ENCODE measurements at places on chromosomes 2 and 18. TPM values are rescaled to one million over a fixed set of nuclear protein-coding genes. Genes with fewer than 3 reads are reported as not detected.
A peak's percentile ranks its signal among the peaks of the same experiment; 100 is the strongest.

Gene ITGA4
- 0.68 TPM for total RNA-seq

GRCh38 chr2:45777996-45778719 is 126.7 kb downstream of the PRKCE start:
- no peak for DNase-seq

GRCh38 chr2:62195421-62196277 is at the start of gene B3GNT2:
TSS of gene B3GNT2 (plus strand) at chr2:62196115. CDS start at chr2:62222221, 26,106 bp downstream.
- peak; percentile 92 for DNase-seq

DNA sequence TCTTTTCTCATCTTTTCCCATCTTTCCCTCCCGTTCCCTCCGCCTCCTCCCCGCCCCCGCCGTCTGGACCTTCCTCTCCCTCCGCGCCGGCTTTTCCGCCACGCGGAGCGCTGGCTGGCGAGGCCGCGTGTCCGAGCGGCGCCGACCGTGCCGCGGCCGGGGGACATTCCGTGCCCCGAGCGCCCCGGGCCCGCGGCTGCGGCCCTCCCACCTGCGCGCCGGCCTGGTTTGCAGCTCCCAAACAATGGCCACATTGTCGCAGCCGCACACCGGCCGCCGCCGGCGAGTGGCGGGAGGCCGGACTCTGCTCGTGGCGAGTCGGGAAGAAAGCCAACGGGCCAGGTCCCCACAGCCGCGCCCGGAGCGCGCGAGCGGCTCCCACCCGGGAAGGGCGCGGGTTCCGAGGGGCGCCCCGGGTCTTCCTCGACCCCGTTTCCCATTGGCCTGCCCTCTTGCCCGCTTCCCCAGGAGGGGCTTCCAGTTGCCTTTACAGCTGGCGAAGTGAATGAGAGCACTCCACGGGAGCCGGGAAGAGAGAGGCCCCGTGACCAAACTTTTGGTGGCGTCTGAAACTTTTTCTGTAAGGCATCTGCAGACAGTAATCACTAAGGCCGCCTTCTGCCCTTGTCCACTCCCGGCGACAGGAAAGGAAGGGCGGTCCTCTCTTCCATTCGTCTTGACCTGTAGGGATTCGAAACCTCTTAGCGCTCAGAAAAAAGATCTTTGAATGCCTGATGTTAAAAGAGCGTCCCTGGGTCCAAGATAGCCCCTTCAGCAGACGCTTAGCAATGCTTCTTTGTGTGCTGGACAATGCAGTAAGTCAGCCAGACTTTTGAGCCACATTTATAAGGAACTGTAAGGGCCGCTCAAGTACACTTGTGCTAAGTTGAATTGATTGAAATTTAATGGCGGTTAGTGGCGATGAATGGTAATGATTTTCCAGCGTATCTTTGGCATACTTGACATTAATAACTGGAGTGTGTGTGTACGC is 6.2 kb downstream of the GLI2 start:
- no peak for DNase-seq

GRCh38 chr18:51537487-51537886 is 340.0 kb upstream of the MEX3C start:
- DNase-seq, result no peak

DNA sequence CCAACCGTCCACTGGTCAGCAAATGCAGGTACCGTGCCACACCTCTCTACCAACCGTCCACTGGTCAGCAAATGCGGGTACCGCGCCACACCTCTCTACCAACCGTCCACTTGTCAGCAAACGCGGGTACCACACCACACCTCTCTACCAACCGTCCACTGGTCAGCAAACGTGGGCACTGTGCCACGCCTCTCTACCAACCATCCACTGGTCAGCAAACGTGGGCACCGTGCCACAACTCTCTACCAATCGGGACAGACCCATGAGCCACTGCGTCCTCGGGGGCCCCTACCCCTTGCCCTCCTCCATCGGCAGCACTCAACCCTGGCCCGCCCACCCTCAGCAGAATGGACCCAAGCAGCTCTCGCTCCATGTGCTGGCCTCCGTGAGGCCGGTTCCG is 226.4 kb upstream of the SALL3 start:
- DNase-seq, result peak; percentile 65

DNA sequence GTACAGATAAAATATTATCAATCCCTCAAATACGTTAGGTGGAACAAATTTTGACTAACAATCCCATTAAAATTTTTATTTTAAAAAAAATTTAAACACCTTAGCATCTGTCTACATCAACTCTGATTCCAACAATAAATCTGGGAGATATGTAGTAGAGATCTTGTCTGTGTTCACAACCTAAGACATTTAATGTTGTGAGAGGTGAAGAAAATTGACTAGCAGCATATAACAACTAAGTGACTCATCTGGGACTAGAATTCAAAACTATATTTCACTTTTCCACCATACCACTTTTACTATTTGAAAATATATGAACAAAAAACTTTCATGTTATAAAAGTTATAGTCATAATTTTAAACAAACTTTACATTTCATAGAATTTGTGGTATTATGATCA is 97.9 kb downstream of the ATAD2B start:
- DNase-seq, result no peak

GRCh38 chr2:173808718-173809117 is 156.5 kb downstream of the SP3 start:
- DNase-seq, result no peak

GRCh38 chr2:19865151-19865550 is 36.6 kb downstream of the TTC32 start:
- no peak for DNase-seq

Gene NAT8
- not detected for total RNA-seq

Gene UGT1A5
- 3.2 TPM for total RNA-seq

DNA sequence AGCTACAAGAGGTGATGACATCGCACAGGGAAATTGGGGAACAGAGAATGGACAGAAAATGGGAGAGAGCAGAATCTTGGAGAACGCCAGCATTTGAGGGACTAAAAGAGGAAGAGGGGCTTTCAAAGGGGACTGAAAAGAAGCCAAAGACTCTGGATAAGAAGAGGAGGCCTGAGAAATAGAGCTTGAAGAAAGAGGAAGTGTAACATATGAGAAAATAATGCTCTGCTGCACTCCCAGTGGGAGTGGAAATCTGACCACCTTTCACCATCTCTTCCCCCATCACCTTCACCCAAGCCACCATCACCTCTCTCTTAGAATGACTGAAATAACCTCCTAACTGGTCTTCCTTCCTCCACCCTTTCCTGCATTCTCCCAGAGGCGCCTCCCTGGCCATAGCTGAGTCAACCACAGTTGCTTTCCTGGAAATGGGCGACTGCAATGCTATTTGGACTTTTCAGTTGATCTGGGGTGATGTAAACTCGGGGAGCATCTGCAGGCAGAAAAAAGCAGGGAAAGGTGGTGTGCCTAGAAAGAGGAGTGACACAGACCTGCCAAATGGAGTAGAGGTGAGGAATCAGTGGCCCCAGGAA is 16.8 kb downstream of the CXCR1 start:
- no peak for DNase-seq

GRCh38 chr2:14903709-14904374 is 271.3 kb downstream of the LRATD1 start:
- no peak for DNase-seq

Gene CGREF1
- 4.2 TPM for total RNA-seq

DNA sequence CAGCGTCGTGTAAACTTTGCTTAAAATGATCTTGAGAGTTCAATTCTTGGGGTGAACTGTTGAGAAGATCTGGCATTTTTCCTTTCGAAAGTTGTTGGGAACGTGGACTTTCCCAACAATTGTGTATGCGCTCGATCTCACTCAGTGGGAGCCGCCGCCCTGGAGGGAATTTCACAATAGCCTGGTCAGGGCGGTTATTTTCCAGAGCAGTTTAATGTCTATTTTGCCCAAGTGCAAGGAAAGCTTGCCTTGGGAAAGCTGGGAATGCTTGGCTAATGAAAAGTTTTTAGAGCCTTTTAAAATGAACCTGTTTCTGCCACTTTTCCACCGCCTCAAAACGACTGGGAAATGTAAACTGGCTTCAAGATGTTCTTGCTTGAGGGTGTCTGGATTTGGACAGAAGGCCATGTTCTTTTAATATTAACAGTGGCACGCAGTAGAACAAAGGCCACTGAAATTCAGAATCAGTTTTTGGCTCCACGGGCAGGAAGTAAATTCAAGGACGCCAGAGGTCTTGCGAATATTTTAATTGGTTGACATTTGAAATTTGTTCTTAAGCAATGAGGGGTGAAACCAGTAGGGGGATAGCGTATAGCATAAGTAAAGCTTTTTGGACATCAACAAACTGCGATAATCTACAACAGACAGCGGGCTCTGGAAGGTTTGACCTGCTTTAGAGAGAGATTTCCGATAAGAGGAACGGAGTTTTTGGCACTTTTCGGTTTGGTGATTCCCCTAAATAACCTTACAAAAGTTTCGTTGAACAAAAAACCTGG is 1.2 kb downstream of the CFLAR start:
- peak; percentile 90 for DNase-seq

- no peak for DNase-seq
Observed at GRCh38 chr2:179250848-179251504, 13.7 kb downstream of the SESTD1 start.

DNA sequence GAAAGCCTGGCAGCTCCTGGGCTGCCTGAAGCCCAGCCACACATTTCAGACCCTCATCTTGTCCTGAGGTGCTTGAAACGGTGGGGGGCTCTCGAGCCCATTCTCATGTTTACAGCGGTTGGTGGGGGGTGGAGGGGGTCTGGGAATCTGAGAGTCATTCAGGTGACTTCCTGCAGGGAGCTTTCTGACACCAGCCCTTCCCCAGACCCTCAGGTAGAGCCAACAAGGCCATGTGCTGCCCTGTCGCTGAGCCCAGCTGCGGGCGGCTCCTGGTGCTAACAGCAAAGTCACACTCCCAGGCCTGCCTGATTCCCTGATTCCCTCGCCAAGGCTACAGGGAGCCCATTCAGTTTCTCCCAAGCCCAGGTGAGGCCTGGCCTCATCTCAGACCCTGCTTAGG is 324.9 kb upstream of the MEX3C start:
- DNase-seq, result no peak

- no peak for DNase-seq
Observed at GRCh38 chr18:32308493-32309120, 118.8 kb downstream of the MEP1B start.

DNA sequence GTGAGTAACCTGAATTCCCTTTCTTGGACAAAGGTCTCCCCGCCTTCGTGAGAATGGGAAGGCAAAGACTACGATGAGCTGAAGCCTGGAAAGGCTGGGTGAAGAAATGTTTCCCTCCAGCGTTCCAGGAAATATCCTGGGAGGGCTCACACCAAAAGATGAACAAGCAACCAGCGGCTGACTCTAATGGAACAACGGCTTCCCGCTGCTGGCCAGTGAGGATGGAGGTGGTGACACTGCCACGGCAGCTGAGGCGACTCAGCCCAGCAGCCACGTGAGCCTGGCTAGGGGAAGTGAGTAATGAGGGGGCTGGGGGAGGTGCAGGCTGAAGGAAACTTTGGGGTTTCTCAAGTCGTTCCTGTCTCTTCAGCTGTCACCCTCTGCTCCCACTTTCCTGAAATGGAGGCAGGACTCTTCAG is 105.0 kb upstream of the SMAD7 start:
- DNase-seq, result peak; percentile 81

DNA sequence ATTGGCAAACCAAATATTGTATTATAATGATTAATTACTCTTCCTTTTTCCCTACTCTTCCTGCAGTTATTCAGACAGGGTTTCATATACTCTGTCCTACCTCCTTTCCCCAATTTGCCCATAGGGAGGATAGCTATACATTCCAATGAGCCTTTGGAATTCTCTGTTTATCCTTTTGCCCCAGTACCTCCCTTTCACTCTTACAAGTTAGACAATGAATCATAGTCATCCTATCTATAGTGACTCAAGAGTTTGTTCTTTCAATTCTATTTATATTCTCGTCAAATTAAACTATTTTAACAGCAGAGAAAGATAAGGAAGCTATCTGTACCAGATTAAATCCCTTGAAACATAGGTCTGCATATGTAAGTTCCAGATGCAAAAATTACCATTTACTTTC is 437.5 kb downstream of the NR4A2 start:
- DNase-seq, result no peak

Gene SULT1C2
- total RNA-seq, result not detected

Gene PLEKHH2
- 8.9 TPM for total RNA-seq

GRCh38 chr2:26412091-26412673 is 10.5 kb downstream of the DRC1 start:
- DNase-seq, result no peak

DNA sequence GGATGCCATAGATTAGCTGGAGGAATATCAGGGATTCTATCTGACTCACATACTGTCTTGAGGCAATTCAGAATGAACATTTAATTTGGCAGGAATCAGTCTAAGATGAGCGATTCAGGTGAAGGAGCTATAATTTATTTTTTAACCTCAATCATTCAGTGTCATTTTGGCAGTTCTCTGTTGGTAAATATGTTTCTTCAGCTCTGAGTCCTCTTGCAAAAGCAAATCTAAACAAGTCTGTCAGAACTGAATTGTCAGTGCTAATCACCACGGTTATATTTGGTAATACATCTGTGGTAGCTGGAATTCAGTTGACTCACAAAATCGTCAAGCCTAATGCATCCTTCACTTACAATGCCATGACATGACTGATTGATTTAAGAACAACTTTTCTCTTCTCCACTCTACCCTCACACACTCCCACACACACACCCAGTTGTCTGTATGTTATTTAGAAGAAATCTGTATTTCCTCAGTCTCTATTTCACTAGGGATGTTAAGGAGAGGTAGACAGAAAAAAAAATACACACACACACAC is 516.6 kb upstream of the NXPH2 start:
- no peak for DNase-seq

DNA sequence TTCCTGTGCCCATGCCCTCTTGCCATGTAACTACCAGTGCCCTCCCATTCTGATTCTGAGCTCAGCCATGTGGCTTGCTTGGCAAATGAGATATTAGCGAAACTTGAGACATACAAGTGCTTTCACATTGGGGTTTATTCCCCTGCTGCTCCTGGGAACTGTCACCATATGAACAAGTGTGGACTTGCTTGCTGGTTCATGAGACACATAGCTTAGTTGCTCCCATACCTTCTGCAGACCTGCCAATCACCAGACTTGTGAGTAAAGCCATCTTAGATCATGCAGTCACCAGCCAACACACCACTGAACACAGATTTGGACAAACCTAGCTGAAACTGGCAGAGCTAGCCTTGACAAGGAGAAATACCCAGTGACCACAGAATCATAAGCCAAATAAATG is 155.1 kb downstream of the SS18 start:
- no peak for DNase-seq

GRCh38 chr2:168819050-168819715 is 16.7 kb downstream of the NOSTRIN start:
- no peak for DNase-seq

DNA sequence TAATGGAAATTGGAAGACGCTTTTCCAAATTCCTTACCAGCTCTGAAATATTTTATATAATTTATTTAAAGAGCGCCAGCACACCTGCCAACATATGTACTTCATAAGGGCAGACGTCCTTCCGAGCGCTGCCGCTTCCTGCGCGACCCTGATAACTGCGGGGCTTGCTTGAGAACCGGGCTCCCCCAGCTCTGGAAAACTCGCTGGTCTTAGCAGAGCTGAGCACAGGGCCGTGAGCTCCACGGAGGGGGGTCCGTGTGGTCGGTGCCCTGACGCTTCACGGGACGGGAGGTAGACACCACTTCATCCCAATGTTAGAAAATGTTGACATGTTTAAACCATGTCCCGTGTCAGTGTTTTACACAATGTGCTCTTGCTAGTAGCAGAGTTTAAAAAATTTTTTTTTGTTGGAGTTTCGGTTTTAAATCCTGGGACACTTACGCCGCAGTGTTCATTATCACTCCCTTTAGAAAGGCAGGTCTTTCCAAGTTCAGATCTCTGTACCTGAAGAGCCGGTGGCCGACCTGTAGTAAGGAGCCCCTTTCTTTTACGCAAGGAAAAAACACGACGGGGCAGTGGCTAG is 1.6 kb downstream of the NFATC1 start:
- no peak for DNase-seq

GRCh38 chr2:138121666-138122661 is 157.7 kb downstream of the HNMT start:
- no peak for DNase-seq

GRCh38 chr18:63480915-63481314 is 4.2 kb downstream of the SERPINB5 start:
- no peak for DNase-seq
